ENCODE measurements at places on chromosomes 2 and 18. TPM values are rescaled to one million over a fixed set of nuclear protein-coding genes. Genes with fewer than 3 reads are reported as not detected.

- H3K27ac ChIP-seq: no peak overlapping the region
- H3K4me1 ChIP-seq: no peaks in the 10 kb centered on the region
- H3K4me3 ChIP-seq: no peak overlapping the region
- no peak for DNase-seq
- H3K27me3 ChIP-seq: no peaks in the 10 kb centered on the region
Measured at GRCh38 chr2:158762336-158762735, 32.8 kb upstream of the DAPL1 start.

Gene MAPK4
- 4.4 TPM for total RNA-seq

Gene IL18RAP
- 8.4 TPM for total RNA-seq

DNA sequence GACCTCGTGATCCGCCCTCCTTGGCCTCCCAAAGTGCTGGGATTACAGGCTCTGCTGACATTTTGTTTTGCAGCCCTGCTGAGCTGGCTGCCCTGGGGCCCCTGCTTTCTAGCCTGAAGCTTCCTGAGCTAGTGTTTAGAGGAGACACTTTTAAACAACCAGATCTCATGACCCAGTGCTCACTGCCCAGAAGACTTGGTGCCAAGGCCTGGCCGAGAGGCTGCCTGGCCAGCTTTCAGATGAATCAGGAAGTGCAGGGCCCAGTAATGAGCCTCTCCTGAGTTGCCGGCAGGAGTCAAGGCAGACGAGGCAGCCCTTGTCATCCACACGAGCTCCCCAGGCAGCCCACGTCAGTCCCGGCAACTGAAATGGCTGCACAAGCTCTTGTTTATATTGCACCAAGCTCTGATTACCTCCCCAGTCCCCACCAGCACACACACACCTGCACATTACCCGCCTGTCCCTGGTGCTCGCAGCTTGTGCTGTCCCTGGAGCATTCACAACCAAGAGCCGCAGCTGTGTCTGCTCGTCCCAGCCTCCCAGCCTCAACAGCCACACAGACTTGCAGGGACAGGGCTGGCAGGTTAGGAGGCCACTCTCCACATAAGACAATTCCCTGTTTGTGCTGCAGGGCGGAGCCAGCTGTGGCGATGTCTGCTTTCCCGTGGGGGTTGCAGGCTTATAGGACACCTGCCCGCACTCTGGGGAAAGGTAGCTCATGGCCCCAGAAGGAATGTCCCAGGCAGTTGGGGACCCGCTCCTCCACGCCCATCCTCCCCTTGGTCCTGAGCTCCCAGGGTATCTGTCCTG is 331.2 kb upstream of the MYT1L start:
- H3K27me3 ChIP-seq: no peaks in the 10 kb centered on the region
- no peak overlapping the region for H3K27ac ChIP-seq
- no peaks in the 10 kb centered on the region for H3K4me1 ChIP-seq
- no peaks in the 10 kb centered on the region for H3K36me3 ChIP-seq
- no peak overlapping the region for H3K4me3 ChIP-seq
- DNase-seq: no peak

DNA sequence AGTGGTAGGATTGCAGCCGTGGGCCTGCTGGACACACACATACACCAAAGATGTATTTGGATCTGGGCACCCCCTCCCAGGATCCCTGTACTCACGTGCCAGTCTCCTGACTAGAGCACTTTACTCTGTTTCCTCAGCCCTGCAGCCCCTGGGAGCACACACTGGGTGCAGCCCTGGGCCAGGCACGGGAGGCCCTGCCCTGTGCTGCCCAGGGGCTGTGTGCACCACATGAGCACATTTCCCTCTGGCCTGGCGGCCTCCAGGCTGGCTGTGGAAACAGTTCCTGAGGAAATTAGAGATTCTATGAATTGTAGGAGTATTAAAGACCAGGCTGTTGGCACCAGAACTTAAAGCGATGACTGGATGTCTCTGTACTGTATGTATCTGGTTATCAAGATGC is 45.4 kb downstream of the BCL2L11 start:
- no peak for DNase-seq
- no peak overlapping the region for H3K27ac ChIP-seq
- peaks cover 16% of the 10 kb centered on the region for H3K4me1 ChIP-seq
- H3K4me3 ChIP-seq: no peak overlapping the region
- H3K36me3 ChIP-seq: peaks cover 16% of the 10 kb centered on the region

Gene SOWAHC
- total RNA-seq: 26.4 TPM

Gene CFAP53
- total RNA-seq: 1.7 TPM

GRCh38 chr2:225173909-225174308 is 131.6 kb upstream of the DOCK10 start:
- no peaks in the 10 kb centered on the region for H3K4me1 ChIP-seq
- H3K27me3 ChIP-seq: no peaks in the 10 kb centered on the region
- H3K4me3 ChIP-seq: no peak overlapping the region
- no peak for DNase-seq

GRCh38 chr2:224901121-224901676 is 141.1 kb downstream of the DOCK10 start:
- H3K36me3 ChIP-seq: no peaks in the 10 kb centered on the region
- H3K27ac ChIP-seq: no peak overlapping the region
- H3K27me3 ChIP-seq: no peaks in the 10 kb centered on the region
- no peaks in the 10 kb centered on the region for H3K4me1 ChIP-seq

Gene NHEJ1
- 26.2 TPM for total RNA-seq

DNA sequence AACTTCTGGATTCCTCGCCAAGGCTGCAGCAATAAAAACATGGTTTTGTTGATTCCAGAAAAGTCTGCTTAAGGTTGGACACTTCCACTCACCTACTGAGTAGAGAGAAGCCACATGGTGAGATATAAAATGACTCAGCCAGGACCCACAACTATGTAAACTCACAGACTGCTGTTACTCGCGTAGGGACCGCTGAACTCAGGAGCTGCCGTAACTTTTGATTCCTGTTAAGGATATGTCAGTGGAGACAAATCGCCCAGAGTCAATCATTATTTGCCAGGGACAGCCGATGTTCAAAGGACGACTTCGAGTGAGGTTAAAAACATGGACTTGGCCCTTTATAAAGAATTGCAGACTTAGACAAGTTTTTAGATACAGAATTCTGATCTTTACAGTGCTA is 25.6 kb downstream of the CYB5A start:
- DNase-seq: no peak
- H3K27ac ChIP-seq: no peak overlapping the region
- H3K27me3 ChIP-seq: no peaks in the 10 kb centered on the region
- H3K4me1 ChIP-seq: peaks cover 45% of the 10 kb centered on the region

GRCh38 chr18:389658-390357 is 110.7 kb downstream of the COLEC12 start:
- H3K36me3 ChIP-seq: no peaks in the 10 kb centered on the region
- H3K27ac ChIP-seq: no peak overlapping the region

DNA sequence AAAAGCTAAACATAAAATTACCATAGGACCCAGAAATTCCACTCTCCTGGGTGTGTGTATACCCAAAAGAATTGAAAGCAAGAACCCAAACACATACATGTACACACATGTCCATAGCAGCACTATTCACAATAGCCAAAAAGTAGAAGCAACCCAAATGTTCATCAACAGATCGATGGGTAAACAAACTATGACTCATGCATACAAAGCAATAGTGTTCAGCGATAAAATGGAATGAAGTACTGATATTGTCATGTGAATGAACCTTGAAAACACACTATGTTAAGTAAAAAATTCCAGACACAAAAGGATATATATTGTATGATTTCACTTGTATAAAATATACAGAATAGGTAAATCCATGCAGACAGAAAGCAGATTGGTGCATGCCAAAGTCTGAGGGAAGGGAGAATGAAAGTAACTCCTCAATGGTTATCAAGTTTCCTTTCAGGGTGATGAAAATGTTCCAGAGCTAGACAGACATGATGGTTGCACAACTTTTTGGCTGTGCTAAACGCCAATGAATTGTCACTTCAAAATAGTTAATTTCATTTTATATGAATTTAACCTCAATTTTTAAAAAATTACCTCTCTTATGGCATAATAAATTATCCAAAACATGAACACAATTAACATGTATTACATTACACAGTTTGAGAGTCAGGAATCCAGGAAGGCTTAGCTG is 35.5 kb downstream of the GKN2 start:
- no peaks in the 10 kb centered on the region for H3K27me3 ChIP-seq
- H3K27ac ChIP-seq: no peak overlapping the region
- H3K4me3 ChIP-seq: no peak overlapping the region
- no peak for DNase-seq
- H3K4me1 ChIP-seq: no peaks in the 10 kb centered on the region
- H3K36me3 ChIP-seq: no peaks in the 10 kb centered on the region

Gene SIGLEC15
- total RNA-seq: not detected

GRCh38 chr18:10100941-10101701 is 187.3 kb downstream of the VAPA start:
- H3K27ac ChIP-seq: no peak overlapping the region
- DNase-seq: no peak
- H3K4me1 ChIP-seq: no peaks in the 10 kb centered on the region
- no peak overlapping the region for H3K4me3 ChIP-seq
- no peaks in the 10 kb centered on the region for H3K27me3 ChIP-seq
- no peaks in the 10 kb centered on the region for H3K36me3 ChIP-seq

DNA sequence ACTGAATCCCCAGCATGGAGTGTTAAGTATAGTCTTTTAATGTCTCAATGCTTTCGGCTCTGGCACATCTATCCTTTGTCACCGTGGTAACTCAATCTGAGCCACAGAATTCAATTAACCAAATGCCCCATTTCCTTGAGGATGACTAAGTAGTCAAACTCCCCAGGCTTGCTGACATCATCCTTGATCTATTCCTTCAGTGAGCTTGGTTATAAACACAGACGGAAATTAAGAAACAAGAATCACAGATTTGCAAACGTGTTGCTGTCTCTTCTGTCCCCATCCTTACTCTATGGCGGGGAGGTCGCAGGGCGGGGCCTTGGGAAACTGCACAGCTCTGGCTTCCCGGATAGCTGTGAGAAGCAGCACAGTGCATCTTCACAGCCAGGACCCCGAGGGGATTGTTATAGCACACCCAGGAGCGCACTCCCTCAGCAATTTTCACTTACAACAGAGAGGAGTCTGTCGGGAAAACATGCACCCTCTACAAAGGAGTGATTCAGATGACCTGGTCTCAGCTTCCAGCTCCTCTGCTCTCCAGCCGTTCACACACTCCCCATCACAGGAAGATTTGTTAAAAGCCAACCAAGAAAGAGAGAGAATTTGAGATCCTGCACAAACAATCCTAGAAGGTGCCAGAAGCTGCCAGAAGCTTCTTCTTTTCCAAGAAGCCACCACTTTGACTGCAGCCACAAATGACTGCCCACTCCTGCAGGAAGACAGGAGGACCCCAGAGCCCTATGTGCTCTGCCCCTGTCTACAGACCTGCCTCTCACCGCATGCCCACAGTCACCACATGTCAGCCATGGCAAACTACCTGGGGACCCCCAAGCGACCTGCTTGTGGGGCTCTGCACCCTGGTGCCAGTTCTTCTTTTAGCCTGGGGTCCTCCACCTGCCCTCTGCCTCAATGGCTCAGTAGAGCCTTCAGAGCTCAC is 44.9 kb upstream of the YWHAQ start:
- H3K4me1 ChIP-seq: no peaks in the 10 kb centered on the region
- no peak overlapping the region for H3K4me3 ChIP-seq
- H3K27ac ChIP-seq: no peak overlapping the region
- no peak for DNase-seq

- no peaks in the 10 kb centered on the region for H3K27me3 ChIP-seq
- no peak overlapping the region for H3K27ac ChIP-seq
- no peak overlapping the region for H3K4me3 ChIP-seq
- DNase-seq: no peak
Measured at GRCh38 chr2:45452866-45453265, 158.2 kb downstream of the SRBD1 start.

DNA sequence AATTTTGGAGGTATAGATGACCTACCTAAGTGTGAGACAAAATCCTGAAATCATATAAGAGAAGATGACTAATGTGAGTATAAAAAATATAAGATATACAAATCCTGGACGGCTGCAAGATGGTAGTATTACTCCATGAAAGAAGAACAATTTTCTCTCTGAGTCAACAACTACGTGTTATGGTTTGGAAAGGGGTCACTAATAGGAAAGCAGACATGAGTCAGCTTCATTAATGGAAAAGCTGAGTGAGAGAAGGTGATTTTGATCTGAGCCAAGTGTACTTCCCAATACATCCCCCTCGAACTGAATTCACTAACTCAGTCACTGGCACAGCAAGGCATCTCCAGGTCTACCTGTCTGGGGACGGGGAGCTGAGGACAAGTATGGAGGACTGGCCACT is 20.1 kb upstream of the SELENOI start:
- peaks cover 2% of the 10 kb centered on the region for H3K4me1 ChIP-seq
- no peaks in the 10 kb centered on the region for H3K36me3 ChIP-seq
- no peak overlapping the region for H3K4me3 ChIP-seq
- no peak for DNase-seq

DNA sequence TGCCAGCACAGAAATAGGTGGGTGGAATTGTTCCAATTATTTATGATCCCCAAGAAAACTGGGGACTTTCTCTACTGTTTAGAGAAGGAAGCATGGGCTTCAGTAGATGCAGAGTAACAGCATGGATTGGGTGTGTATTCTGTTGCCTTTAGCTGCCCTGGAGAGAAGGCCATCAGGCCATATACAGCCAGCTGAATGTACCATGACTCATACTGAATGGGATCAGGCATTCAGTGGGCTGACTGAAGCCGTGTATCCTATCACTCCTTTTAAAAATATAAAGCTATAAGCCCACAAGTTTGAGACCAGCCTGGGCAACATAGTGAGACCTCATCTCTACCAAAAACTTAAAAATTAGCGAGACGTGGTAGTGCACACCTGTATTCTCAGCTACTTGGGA is 16.7 kb upstream of the PLEKHM3 start:
- no peak for DNase-seq
- no peaks in the 10 kb centered on the region for H3K4me1 ChIP-seq
- H3K27ac ChIP-seq: no peak overlapping the region
- H3K36me3 ChIP-seq: no peaks in the 10 kb centered on the region

GRCh38 chr2:134943540-134943939 is 24.9 kb downstream of the CCNT2 start:
- no peaks in the 10 kb centered on the region for H3K4me1 ChIP-seq
- H3K27ac ChIP-seq: no peak overlapping the region
- no peak for DNase-seq
- H3K4me3 ChIP-seq: no peak overlapping the region
- no peaks in the 10 kb centered on the region for H3K36me3 ChIP-seq

Gene HOXD9
- total RNA-seq: not detected

- peak overlapping the region; percentile 85 for H3K27ac ChIP-seq
- H3K4me1 ChIP-seq: peaks cover 44% of the 10 kb centered on the region
- H3K4me3 ChIP-seq: no peak overlapping the region
- no peak for DNase-seq
- H3K36me3 ChIP-seq: no peaks in the 10 kb centered on the region
Measured at GRCh38 chr2:98507891-98508708, 63.4 kb downstream of the INPP4A start.

DNA sequence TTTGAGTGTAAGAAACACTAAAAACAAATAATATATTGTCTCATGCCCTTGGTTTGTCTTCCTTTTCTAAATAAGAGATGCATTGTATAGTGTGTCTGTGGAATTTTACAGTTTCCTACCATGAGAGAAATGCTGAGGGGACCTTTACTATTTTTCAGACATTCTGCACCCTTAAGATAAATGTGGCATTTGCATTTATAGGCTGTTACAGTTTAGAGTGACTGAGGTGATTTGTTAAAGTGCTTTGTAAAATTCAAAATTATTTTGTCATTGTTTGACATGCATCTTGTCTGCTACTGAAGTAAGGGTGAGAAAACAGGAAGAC is 78.9 kb upstream of the ZSWIM2 start:
- no peak for DNase-seq
- no peaks in the 10 kb centered on the region for H3K27me3 ChIP-seq
- H3K4me3 ChIP-seq: no peak overlapping the region
- no peak overlapping the region for H3K27ac ChIP-seq
- no peaks in the 10 kb centered on the region for H3K4me1 ChIP-seq

Data from upper lobe of left lung (tissue), 6 donors.